ENCODE measurements at places on chromosomes 5 and 9.

- DNase-seq: no peak
Observed at GRCh38 chr5:160930406-160930805, 78.4 kb upstream of the ATP10B start.

- peak; percentile 58 for DNase-seq
Observed at GRCh38 chr9:137028263-137029057, 423 bp upstream of the ABCA2 start.

DNA sequence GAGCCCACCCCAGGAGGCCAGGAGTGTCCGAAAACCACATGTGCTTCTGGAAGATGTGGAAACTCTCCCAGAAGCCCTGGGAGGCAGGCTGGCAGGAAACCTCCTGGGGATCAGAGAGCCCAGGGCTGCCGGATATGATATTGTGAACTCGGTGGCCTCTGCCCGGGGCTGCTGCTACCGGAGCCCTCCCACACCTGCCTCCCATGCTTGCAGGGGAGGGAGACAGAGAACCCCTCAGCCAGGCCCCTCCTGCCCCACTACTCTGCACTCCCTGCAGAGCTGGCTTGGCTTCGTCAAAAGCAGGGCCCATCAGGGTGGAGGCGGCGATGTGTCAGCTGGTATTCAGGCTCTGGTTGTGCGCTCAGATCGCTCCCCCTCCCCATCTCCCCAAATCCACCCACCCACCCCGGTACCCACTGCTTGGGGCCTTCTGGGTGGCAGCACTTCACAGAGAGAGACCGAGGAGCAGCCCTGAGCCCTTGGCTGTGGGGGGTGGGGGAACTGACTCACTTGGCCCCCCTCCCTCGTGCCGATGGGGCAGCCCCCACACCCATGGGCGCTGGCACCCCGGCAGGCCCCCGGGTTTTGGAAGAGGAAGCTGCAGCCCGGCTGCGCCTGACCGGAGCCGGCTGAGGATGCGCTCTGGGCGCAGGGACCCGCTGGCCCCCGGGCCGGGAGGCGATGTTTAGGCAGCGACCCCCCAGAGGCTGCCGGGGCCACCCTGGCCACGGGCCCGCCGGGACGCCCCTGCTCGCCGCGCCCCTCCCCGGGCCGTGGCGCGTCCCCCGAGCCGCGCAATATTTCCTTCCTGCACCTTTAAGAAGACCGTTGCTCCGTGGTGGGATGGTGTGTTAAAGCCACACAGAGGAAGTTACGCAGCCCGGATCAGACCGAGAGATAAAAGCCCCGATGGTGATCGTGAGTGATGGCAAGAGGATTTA, 786 bp upstream of the NTNG2 start:
- peak; percentile 39 for DNase-seq

- no peak for DNase-seq
Observed at GRCh38 chr9:81371824-81372223, 317.5 kb downstream of the TLE1 start.

- no peak for DNase-seq
Observed at GRCh38 chr9:128375865-128376264, 4.7 kb downstream of the URM1 start.

DNA sequence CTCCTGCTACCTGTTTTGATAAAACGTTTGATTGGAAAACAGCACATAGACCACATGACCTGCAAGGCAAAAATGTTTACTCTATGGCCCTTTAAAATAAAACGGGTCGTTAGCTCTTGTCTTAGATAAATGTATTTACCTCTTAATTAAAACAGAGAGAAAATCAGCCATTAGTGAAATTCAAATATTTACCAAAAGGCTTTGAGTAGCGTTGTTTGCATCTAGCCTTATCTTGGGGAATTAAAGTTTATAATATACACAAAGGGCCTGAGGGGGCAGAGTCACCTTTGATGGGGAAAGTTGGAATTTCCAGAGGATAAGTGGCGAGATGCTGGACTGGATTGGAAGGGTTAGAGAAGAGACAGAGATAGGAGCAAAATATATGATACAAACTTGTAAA, 111.3 kb downstream of the FBXO4 start:
- DNase-seq: no peak

- DNase-seq: no peak
Observed at GRCh38 chr5:105953616-105954015, 1717.1 kb downstream of the EFNA5 start.

DNA sequence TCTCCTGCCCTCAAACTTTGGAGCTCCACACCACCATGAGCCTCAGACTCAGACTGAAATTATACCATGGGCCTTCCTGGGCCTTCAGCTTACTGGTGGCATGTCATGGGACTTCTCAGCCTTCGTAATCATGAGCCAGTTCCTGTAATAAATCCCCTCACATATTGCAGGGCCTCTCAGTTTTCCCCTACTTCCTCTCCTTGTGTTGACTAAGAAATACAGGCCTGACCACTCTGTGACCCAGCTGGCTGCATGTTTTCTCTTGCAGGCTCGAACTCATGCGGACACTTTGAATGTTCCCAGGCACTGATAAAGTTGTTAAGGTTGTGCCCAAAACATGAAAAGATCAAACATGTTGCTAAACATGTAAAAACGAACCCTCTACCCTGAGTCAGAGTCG, 26.2 kb upstream of the SHC3 start:
- DNase-seq: no peak
